CD8-positive, alpha-beta T cell (primary cell): ENCODE measurements at places on chromosomes 3 and 15.

DNA sequence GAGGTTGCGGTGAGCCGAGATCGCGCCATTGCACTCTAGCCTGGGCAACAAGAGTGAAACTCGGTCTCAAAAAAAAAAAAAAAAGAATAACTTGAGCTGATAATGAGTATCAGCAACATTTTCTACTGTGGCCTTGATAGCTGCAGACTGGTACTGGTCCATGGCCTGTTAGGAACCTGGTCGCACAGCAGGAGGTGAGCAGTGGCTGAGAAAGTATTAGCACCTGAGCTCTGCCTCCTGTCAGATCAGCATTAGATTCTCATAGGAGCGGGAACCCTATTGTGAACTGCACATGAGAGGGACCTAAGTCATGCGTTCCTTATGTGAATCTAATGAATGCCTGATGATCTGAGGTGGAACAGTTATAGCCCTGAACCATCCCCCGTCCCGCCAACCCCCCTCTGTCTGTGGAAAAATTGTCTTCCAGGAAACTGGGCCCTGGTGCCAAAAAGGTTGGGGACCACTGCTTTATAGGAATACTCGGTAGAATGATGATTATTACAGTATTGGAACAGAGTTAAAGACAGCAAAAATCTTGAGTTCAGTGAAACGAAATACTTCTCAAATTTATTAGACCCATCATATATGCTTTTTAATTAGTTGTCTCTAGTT, 126.0 kb downstream of the ZNF609 start:
- DNase-seq, result no peak

DNA sequence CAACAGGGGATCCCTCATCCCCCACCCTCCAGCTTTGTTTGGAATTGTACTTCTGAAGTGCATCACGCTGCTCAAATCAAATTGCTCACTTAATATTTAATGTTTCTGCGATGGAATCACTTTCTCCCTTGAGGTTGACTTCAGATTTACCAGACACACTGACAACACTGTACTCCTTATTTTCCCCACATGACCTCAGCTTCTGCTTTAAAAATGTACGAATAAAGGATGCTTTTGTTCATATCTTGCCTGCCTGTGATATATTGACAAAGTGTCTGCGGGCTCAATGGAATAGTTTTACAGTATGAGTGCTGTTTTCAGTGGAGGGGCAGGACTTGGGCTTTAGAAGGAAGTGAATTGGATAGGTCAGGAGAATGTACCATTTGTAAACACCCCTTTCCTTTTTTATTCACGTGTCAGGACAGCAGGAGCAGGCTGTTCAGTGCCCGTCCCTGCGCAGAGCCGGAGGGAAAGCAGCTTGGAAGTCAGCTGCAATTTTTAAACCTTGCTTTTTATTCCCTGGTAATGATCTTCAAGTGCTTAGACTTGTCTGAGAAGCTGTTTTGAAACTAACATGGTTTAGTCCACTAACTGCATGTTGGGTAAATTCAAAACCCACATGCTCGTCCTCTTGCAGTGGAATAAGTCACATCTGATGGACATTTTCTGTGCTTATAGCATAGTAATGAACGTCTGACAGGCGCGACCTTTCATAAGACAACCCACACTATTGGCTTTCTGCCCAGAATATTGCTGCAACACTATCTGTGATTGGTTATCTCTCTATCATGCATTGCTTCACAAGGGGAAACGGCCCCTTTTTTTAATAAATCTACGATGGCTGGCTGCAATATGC, 29.9 kb downstream of the MBNL1 start:
- DNase-seq, result peak; percentile 59

- no peak for DNase-seq
Observed at GRCh38 chr3:108006881-108007331, 83.9 kb downstream of the CD47 start.

DNA sequence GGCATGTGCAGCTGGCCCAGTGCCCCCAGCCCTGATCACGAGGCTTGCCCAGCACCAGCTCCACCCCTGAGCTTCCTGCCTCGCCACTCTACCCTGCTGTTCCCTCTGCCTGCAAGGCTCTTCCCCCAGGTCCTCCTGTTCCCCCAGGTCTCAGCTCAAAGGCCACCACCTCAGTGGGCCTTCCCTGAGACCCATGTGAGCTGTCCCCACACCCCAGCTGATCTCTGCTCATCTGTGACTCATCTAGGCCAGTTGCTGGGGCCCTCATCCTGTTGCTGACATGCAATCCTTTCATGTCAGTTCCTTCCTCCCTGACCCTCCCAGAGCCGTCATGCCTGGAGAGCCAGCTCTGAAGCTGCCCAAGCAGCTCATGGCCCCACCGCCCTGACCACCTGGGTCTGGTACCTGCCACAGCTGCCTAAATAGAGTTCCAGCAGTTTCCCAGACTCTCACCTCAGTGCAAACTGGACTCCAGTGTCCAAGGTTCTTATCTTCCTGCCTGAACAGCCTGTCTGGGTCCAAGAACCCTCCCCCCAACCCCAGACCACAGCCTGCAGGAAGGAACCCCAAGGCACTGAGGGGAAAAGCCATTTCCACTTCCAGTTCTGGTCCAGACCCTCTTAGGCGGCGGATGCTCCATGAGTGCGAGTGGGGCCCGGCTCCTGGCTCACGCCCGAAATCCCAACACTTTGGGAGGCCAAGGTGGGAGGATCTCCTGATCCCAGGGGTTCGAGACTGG, 116.6 kb upstream of the IQSEC1 start:
- DNase-seq, result peak; percentile 24

DNA sequence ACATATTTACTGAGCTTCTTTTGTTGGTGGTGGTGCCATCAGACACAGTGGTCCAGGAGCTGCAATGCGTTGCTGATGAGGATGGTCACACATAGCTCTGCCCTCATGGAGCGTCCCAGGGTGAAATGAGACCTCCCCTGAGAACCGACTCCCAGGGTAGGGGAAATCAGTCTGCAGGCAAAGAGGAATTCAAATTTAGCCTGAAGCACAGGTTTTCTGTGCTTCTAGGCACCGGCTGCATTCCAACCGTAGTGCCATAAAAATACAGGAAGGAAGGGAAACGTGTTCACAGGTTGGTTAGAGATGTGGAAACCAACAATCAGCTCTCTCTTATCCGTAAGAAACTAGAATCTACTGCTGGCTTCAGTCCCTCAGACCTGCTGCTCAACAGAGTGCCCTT, 19.2 kb downstream of the SMAD3 start:
- no peak for DNase-seq
